ENCODE measurements at places on chromosomes 1 and 21.

GRCh38 chr1:44390277-44390676 is 14.8 kb upstream of the RNF220 start:
- peak; percentile 44 for DNase-seq

GRCh38 chr1:150187560-150187931 is 37.8 kb downstream of the PLEKHO1 start:
- no peak for DNase-seq

DNA sequence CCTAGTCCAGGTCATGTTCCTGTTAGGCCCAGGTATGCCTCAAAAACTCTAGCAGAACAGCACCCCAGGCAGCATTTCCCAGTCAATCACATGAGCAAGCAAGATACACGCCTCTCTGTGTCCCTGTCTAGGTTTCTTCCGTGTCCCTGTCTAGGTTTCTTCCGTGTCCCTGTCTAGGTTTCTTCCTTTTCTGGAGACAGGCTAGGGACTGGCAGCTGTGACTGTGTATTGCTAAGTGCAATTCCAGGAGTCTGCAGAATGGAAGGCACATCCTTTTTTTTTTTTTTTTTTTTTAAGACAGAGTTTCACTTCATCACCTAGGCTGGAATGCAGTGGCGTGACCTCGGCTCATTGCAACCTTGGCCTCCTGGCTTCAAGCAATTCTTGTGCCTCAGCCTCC is 77.6 kb downstream of the SETD4 start:
- no peak for DNase-seq

DNA sequence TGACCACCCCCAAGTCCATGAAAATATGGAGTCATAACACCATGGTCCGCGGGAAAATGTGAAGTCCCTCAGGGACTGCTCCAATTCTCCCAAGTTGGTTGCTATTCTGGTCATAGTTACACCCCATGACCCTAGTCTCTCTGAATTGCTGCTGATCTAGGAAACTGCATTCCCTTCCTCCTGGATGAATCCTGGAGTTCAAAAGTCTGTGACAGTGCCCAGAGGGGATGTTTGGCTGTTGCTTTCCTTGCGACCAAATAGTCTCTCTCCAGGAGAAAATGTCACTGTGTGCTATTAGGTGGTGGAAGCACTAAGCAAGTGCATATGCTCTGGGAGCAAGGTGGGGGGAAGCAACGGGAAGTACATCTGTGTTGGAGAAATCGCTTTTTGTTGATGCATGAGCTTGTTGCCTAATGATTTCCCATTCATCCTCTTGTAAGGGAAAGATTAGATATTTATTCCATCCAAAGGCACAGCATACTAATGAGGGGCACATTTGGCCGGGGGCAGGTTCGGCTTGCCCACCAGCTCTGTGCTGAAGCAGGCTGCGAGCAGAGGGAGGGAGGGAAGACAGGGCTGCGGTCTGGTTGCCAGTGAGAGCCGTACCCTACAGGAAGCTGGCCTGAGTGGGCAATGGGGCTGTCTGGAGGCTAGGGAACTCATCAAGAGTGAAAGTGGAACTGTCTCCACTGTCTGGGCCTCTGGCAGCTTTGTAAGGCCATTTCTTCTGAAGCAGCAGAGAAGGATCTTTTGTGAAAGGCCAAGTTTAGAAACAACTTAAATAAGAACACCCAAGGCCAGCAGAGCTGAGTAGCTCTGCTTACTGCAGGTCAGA is 27.2 kb downstream of the SYT6 start:
- no peak for DNase-seq

GRCh38 chr1:185603158-185603557 is 131.0 kb upstream of the HMCN1 start:
- no peak for DNase-seq
